Stimulated activated CD8-positive, alpha-beta memory T cell treated with anti-CD3 and anti-CD28 coated beads, Interleukin-7, amount 100 ng/mL, for 1 hour (primary cell): ENCODE measurements at places on chromosomes 5 and 9.

DNA sequence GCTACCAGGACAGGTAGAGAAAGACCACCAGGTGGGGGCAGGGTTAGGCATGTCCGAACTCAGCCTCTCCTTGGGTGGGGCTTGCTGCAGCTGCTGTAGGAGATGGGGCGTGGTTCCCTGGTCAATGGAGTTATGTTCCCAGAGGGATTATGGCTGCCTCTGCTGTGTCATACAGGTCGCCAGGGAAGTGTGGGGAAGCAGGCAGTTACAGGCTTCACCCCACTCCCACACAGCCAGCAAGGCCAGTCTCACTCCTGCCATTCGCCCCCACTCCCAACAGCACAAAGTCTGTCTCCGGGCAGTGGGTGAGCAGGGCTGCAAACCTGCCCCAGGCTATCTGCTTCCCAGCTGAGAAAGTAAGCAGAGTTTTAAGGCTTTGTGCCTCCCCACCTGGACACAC is 20.0 kb upstream of the CEP72 start:
- DNase-seq: no peak

- no peak for DNase-seq
These were observed 286.9 kb upstream of the ATP10B start for GRCh38 chr5:161138751-161139455.

GRCh38 chr9:121182989-121183388 is 18.7 kb downstream of the RAB14 start:
- no peak for DNase-seq

GRCh38 chr5:10699987-10700386 is 61.0 kb downstream of the DAP start:
- no peak for DNase-seq

GRCh38 chr9:135579356-135579755 is 17.8 kb downstream of the PAEP start:
- no peak for DNase-seq

DNA sequence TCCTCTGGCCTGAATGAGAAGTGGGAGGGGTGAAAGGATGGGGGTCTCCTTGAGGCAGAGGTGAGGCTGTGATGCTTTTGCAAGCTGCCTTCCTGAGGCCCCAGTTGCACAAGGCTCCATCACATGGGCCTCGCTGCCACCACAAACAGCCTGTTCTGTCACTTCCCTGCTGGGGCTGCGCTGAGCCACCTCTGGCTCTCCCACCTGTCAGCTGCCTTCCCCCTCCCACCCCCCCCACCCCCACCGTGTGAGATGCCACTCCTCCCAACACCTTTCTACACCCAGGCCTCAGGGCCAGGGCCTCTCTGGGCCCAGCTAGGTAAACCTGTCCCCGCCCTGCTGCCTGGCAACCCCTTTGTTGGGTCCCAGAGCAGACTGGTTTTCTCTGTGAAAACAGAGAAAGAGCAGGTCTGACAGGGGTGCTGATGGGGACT is 4.5 kb upstream of the PDLIM4 start:
- no peak for DNase-seq

DNA sequence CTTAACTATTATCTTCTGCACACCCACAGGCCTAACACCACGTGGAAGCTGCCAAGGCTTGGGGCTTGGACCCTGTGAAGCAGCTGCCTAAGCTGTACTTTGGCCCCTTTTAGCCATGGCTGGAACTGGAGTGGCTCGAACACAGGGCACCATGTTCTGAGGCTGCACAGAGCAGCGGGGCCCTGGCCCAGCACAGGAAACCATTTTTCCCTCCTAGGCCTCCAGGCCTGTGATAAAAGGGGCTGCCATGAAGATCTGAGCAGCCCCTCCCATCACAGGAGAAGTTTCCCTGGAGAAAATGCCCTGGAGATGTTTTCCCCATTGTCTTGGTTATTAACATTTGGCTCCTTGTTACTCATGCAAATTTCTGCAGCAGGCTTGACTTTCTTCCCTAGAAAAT is 126.3 kb downstream of the MELK start:
- no peak for DNase-seq
